ENCODE measurements at places on chromosomes 3 and 15.

- DNase-seq, result no peak
Measured at GRCh38 chr3:183619624-183620251, 15.7 kb upstream of the KLHL24 start.

DNA sequence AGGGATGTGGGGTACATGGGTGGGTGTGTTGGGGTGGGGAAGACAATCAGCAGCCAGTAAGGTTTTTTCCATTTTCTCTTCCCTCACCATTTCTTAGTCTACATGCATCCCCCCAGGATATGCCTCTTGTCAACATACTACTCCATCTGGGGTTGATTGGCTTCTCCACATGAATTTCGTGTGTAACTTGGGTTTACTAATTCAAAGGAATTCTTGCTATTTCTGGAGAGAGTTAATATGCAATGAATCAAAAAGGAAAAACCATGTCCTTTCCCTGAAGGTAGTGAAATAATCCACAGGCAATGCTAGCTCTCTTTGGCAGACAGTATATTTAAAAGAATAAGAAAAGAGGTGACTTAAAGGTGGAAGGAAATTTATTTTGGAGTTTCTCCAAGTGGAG is 198.4 kb downstream of the EBLN2 start:
- no peak for DNase-seq

DNA sequence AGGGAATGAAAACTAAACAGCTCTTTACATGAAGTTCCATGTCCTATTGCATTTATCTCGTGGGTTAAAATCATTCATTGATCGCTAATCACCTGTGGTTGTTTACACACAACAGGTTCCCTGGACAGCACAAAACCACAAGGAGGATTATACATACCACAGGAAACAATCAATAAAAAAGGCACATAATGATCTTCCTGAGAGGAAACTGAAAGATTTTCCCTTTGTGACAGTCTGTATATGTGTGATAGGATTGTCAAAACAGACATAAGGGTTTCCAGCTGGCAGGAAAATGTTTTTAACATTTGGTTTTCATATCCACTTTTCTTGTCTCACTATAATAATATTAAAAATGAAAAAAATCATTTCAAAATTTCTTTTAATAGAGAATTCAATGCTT is 541.8 kb downstream of the NLGN1 start:
- DNase-seq, result no peak

DNA sequence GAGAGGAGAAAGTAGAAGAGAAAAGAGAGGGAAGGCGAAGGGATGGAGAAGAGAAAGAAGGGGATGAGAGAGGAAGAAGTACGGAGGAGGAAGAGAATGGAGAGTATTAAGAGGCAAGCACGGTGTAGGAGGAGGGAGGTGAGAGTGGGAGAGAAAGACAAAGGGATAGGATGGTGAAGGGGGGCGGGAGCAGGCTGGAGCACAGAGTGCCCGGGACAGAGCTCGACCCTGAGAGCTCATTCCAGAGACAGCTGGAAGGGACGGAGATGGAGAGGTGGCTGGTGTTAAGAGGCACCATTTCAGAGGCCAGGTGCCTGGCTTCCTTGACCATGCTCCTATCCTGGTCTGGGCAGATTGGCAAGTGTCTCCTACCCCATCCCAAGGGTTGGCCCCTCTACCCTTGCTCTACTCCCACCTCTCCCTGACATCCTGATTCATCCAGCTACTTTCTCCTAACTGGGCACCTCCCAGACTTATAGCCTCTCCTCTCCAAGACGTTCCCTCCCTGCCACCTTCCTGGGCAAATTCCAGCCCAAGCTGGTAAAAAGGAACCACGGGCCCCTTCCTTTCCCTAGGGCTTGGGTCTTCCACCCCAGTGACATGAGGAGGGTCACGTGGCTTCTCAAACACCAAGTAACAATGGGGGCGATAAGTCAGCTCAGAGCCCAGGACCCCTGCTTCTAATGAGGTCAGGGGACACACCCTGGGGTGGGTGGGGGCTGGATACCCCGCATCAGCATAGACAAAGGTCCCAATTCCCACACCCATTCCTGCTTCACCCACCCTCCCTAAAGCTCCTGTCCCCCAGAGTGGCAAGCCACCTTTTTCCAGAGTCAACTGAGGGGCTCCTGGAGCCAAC is 1.1 kb downstream of the CLCN2 start:
- no peak for DNase-seq

- DNase-seq, result no peak
Measured at GRCh38 chr3:50459785-50460184, 43.6 kb downstream of the CACNA2D2 start.

GRCh38 chr3:133441867-133442270 is 42.0 kb downstream of the BFSP2 start:
- DNase-seq, result no peak

GRCh38 chr15:85690561-85691231 is 104.0 kb downstream of the KLHL25 start:
- DNase-seq, result no peak

DNA sequence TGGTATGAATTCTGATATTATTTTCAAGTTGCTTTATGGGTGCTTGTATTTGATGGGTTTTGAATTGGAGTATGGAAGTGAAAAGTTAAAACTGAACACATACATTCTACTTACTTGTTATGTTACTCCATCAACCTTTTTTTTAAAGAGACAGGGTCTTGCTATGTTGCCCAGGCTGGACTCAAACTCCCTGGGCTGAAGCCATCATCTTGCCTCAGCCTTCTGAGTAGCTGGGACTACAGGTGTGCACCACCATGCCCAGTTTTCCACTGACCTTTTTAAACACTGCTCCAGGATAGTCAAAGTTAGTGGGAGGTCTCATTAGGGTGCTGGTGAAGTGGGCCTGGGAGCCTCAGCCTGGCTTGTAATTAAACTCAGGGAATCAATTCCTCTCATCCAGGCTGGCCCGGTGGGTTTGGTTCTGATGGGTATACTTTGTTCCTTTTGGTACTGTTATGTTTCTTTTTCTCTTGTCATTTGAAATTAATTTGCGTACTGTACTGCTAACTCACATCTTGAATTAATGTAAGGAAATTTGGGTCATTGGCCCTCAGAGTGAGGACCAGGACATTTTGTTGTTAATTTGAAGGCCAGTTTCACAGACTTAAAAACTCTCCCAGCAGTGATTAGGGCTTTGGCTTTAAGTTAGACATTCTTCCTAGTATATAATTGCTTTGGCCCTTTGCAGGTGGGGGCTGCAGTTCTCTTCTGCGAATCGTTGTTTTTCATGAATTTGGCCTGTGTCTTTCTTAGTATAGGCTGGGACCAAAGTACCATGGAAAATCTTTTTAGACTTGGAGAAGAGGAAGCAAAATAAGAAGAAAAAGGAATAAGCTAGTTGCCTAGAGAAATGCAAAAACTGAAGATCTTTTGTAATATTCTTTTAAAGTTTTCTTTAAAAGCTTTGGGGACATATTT is 66.9 kb downstream of the FNDC3B start:
- no peak for DNase-seq

DNA sequence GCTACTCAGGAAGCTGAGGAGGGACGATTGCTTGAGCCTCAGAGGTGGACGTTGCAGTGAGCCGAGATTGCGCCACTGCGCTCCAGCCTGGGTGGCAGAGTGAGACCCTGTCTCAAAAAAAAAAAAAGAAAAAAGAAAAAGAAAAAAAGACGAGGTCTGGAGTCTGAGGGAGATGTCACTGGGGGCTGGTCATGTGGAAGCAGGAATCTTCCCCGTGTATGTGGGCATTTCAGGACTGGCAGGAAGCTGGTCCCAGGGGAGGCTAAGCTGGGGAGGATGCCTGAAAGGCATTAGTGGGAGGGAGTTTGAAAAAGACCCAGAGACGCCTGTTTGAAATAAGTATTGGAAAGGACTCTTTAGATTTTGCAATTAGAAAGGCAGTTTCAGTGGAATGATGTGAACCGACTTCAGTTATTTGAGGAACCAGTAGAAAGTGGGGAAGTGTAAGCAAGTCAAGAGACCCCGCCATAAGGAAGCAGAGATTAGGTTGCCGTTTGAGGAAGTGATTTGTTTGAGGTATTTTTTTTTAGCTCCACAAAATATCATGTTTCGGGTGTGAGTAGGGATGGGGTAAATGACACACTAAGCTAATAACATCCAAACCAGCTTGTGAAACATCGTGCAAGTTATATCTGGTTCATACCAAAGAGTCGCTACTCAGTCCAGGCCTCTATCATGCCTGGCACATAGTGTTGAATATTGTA is 55.5 kb downstream of the ST6GAL1 start:
- DNase-seq, result no peak

DNA sequence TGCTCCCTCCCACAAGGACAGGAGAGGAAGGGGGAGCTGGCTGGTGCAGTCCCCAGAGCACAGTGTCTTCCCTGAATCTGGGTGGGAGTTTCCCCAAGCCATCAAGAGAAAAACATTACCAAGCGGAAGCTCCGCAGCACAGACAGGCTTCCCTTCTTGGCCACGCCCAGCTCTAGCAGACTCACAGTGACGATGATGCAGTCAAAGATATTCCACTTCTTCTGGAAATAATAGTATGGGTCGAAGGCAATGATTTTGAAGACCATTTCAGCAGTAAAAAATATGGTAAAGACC is 76.7 kb downstream of the SCN10A start:
- DNase-seq, result no peak

- DNase-seq, result no peak
Measured at GRCh38 chr3:149339931-149340309, 6.5 kb upstream of the TM4SF18 start.

DNA sequence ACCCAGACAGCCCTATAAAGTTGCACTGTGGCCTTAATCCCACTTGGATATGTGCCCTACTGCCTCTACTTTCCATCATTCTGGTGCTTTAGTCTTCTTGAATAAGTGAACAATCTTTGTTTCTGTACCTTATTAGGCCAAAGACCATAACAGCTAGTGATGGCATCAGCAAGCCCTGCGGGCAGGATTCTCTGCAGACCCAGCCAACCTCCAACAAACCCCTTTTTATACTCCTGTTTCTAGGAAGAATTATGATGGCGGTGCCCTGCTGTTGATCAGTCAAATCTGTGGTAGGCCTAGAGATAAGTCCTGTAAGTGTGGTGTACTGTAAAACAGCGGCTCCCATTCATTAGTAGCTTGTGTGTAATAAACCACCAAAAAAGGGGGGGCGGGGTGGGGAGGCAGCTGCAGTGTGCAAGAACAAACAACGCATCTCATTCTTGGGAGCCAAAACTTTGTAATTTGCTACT is 40.5 kb downstream of the SOX2 start:
- no peak for DNase-seq

DNA sequence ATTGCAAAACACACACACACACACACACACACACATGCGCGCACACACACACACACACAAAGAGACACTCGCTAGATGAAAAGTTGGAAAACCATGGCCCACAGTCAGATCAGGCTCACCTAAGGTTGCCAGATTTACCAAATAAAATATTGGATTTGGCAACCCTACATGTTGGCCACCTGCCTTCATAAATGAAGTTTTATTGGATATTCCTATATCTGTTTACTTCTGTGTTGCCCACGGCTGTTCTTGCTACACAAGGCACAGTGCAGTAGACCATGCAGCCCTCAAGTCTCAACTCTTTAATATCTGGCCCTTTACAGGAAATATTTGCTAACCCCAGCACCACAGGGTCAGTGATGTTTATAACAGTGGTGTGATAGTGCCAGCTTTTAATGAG is 445.0 kb upstream of the PROK2 start:
- DNase-seq, result no peak

- DNase-seq, result no peak
Measured at GRCh38 chr3:47909607-47910006, 106.6 kb downstream of the MAP4 start.

DNA sequence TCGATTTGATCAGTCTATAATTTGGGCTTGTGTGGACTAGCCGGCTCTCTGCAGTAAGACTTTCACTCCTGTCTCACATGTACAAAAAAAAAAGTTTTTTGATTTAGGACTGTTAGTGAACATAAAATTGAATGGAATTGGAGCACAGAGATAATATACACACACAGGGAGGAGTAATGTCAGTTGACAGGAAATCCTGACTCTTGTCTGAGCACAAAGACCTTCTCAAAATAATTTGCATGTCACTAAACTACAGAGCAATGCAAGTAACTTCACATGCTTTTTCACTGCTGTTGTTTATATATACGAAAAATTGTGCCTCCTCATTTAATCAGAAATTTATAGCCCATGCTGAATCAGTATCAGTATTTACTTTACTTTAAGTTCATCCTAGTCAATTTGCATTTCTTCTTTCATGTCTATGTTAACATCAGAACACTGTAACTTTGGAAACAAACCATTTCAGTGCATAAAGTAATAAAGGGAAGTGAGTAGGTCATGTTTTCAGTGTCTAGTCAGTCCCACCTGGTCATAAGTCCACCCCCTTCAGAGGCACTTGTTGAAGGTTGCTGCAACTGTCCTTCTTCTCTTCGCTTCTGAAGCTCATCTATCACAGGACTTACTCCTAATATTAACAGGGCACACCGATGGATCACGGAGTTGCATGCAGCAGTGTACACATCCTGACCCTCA is 115.8 kb downstream of the FBXL22 start:
- no peak for DNase-seq

DNA sequence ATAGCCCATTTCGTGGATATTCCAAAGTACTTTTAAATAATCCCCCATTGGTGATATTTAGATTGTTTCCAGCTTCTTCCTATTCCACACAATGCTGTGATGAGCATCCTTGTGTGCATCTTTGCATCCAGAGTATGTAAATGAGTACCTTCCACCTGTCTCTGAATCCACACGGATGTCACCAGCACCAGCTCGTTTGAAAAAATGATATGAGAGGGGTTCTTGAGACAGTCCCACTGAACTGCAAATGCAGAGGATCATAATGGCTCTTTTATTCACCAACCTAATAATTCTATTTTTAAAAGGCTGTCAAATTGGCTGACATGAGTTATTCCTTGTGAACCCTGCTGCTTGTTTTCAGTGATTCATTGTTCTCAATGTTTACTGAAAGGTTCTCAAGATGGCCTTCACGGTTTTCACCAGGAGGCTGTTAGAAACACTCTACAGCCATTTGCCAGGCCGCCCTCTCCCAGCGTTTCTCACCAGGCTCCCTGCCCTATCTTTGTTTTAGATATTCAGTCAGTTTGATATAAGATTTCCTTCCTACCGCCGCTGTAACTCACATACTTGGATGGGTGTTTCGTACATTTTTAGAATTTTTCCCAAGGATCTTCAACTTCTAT is 96.7 kb upstream of the PTPRG start:
- DNase-seq, result no peak

DNA sequence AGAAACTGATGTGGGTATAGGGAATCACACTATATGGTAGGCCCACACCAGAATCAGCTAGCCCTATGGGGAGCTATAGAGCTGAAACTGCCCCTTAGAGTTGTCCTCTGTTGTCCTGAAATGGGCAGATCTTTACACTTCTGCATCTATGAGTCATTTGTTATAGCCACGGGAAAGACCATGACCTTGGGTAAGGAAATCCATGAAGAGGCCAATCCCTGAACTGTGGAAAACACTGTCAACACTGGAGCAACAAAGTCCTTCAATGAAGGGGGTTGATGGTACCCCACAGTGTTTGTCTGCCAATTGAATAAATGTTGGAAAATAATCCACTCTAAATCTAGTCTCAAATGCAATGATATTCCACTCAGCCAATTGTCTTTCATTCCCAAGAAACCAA is 5.2 kb upstream of the CD200R1 start:
- DNase-seq, result no peak
